ENCODE measurements at places on chromosomes 3 and 15.

- peak; percentile 88 for DNase-seq
Observed at GRCh38 chr15:68268405-68268804, 9.1 kb upstream of the FEM1B start.

- DNase-seq = no peak
Observed at GRCh38 chr3:38984110-38984509, 67.6 kb downstream of the SCN11A start.

DNA sequence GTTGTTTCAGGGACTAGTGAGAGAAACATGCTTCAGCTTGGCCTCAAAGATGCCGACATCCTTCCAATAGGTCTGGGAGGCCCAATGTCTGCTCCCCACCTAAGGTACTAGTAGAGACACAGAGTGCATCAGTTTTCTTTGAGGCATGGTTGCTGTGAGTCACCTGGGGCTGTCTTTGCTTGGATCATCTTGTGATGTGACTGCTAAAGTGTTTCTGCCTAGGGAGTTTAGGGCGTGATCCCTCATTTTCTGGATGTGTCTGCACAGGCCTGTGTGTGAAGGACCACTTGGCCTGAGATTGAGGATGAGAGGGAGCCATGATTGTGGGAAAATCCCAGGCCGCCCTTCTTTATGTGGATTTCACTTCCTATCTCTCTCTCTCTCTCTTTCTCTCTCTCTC, 4.8 kb downstream of the GASK1A start:
- no peak for DNase-seq

- no peak for DNase-seq
Observed at GRCh38 chr15:70160267-70160666, 62.5 kb upstream of the TLE3 start.

DNA sequence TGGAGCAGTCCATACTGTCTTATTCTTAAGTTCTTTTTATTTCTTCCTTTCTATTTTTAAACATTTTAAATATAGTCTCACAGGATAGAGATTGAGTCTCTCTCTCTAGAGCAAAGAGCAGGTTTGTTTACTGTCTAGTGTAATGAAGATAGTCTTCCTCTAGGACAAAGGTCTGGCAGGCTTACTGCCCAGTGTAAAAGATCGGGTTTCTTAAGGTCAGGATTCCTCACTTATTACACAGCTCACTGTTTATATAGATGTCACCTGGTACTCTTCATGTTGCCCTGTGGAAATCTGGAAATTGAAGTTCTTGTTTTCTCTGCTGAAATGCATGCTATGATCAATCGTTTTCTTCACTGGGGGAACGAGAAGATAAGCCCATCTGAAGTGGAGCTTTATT, 76.0 kb downstream of the ZBBX start:
- peak; percentile 35 for DNase-seq

GRCh38 chr3:13077431-13078162, 4.4 kb upstream of the IQSEC1 start:
- DNase-seq = no peak

- DNase-seq = no peak
Observed at GRCh38 chr3:16476636-16477035, 36.9 kb downstream of the RFTN1 start.

DNA sequence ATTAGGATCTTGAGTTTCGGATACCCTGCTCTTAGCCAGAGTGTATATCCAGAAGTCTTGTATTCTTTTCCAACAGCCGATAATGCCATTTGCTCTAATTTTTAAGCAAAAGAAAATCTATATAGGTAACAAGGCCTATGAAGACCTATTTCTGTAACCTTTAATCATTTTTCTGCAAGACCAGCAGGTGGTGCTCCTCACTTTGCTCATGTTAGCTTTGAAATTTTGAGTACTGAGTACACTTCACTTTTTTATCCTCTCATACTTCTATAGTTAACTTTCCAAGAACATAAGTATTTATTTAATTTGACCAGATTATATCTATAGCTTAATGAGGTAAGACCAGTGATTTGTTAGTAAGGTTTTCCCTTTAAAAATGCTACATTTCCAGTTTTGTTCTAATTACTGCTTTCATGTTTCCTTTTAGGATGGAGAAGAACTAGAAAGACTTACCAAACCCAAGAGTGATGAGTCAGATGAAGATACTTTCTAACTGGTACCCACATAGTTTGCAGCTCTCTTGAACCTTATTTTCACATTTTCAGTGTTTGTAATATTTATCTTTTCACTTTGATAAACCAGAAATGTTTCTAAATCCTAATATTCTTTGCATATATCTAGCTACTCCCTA, 20.5 kb downstream of the SLC35A5 start:
- DNase-seq = no peak

DNA sequence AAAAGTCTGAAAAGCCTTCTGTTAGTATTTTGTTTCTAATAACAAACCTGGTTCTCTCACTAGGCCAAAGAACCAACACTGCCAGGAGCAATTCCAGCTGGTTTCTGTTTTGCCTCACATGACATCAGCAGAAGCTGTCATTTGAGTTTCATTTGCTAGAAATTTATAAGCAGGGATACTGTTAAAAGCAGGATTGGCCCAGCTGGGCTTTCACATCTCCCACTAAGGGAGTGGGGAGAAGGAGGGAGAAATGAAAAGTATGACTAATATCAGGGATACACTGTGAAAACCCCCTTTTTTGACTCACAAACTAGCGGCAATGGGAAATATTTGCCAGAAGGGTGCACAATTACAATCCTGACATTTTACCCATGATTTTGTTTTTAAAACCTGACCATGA, 5.3 kb downstream of the CCDC80 start:
- DNase-seq = no peak

DNA sequence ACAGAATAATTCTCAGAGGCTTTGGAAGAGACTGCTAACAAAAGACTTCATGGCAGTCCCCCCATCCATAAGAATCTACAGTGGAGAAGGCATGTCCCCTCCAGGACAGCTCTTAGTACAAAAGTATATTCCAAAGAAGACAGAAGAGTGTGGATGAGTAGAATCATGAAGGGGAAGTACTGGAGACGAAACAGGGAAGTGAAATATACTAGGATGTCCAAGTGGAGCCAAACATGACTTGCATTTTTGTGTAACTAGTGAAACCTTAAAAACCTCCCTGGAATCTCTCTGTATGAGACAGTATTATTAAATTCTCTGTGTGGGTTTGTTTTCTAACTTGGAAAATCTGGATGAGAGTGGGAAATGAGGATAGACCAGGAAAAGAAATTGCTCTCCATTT, 312.4 kb downstream of the RSL24D1 start:
- no peak for DNase-seq

DNA sequence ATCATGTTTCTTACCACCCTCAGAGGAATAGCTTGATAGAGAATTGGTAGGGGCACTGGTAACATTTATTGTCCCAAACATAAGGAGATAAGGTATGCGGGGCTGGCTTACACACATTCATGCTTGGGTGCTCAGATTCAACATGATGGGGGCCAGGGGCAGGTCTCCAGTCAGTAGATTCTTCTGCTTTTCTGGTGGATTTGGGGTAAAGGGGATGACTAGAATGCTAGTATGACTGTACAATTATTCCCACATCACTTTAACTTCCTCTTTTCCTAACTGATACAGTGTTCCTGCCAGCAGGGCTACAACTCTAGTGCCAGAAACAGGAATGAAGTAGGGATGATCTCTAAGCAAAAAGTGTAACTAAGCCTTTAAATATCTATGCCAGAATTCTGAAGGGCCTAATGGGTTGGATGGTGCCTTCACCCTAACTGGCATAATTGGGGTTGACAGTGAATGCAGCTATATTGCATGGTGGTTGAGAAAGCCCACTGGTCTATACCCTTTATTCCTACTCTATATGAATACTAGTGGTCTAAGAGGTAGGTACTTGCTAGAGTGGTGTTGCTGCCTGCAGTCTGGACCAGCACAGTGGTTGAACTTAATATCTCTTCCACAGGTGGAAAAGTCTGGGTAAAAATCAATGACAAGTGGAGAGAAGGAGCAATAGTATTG, 117.4 kb downstream of the IL12A start:
- no peak for DNase-seq

DNA sequence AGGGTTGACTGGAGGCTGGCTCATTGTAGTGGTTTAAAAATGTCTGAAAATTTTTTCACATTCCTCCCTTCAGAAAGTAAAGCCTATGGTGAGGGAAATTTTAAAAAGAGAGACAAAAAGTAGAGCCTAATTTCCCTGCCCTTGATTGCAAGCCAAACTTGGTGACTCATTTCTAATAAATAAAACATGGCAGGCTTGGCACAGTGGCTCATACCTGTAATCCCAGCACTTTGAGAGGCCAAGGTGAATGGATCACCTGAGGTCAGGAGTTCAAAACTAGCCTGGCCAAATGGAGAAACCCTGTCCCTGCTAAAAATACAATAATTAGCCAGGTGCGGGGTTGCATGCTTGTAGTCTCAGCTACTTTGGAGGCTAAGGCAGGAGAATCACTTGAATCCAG, 18.9 kb upstream of the ARRDC4 start:
- DNase-seq = no peak

DNA sequence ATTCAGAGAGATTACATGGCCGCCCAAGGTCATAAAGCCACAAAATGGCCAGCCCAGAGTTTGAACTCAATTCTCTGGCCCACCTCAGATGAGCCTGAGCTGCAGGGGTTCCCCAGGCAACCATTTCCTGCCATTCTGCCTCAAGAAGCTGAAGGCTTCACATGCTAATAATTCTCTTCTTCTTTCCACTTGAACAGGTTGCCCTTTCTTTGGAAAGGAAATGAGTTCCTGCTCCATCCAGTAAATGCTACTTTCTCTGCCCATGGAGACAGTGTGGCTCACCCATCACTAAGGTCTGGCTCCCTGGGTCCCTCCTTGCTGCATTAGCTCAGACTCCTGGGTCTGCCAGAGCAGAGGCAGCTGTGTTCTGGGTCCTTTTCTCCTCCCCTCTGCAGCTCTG, 48.2 kb downstream of the TRIM42 start:
- no peak for DNase-seq

GRCh38 chr3:189272500-189273119, 100.8 kb downstream of the TPRG1 start:
- no peak for DNase-seq

DNA sequence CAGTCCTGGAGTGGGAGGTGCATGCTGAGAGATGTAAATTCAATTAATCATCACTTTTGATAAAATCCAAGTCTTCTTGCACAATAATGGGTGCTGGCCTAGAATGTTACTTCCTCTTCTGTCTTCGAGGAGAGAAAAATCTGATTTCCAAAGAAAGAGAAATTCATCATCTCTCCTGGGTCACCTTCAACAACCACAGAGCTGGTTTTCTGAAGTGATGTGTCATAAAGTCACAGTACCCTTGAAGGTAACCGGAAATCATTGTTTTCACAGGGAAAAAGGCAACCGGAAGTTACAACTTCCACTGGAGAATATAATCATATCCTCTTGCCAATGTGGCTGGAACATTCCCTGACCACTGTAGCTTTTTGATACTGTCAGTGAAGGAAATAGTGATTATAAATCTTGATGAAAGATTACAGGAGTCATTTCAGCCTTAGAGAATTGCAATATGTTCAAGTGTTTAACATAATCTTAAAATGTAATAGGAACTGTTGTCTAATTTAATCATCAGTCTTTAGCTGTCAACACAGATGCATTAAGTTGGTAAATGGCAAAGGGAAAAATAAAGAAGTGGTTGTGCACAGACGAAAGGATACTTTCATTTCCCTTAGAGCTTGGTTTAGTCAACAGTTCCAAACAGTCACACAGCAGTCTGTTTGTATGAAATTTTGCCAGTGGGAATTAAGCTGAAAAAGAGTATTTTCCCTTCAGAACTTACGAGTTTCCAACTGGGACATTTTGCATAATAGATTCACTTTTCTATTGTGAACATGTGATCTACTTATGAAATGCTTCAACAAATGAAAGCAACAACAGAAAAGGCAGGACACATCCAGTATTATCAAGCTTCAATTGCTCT, 106.5 kb upstream of the SLC4A7 start:
- DNase-seq = no peak

GRCh38 chr3:72343078-72343477, 505.2 kb downstream of the SHQ1 start:
- DNase-seq = no peak

GRCh38 chr3:111130827-111131226, 59.2 kb downstream of the NECTIN3 start:
- DNase-seq = no peak

DNA sequence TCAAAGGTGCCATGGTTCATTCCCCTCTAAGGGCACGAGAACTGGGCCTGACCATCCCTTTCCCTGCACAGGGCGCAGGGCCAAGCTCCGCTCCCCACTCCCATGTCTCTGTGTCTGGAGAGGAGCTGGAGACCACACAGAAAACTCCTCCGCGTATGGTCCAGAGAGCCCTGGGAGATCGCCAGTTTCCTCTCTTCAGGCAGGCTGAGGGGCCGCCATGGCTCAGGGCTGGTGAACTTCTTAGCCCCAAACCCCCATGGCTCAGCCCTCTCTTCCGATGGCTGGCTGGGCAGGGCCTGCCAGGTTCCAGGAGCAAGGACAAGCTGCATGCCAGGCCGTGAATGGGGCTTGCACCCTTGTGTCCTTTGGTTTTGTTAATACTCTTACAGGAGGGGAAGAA, 52.9 kb downstream of the EXOG start:
- DNase-seq = no peak

GRCh38 chr15:63896336-63897115, 62.8 kb upstream of the HERC1 start:
- no peak for DNase-seq

DNA sequence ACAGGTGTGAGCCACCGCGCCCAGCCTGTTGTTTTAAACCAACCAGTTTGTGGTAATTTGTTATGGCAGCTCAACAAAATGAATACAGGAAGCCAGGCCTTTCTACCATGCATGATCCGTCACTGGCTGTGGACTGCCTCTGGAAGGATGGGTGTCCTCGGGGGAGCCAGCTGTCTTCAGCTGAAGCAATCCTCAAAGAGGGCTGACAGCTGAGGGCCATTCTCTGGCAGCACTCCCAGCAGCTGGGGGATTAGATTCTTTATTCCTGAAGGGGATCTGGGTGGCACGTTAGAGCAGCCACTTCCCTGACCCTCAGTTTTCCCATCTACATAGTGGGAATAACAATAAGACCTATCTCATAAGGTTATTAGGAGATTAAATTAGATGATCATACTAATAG, 24.4 kb downstream of the POLR2M start:
- no peak for DNase-seq

DNA sequence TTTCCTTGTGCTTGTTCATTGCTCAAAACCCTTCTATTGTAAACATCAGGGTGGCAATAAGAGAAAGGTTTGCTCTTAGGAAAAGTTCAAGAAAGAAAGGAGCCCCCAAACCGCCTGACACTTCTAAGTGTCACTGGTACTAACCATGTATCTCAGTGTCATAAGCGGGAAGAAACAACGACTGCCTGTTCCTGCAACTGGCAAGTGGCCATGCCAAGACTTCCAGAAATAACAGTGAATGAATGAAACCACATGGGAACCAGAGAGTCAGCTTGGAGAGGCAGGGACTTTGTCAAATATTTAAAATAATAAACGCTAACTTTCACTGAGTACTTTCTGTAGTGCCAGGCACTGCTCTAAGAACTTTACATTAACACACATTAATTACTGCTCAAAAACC, 1.1 kb downstream of the PLSCR2 start:
- no peak for DNase-seq

Measured in NCI-H526 (cell line).